ENCODE measurements at places on chromosomes 13 and 19.

DNA sequence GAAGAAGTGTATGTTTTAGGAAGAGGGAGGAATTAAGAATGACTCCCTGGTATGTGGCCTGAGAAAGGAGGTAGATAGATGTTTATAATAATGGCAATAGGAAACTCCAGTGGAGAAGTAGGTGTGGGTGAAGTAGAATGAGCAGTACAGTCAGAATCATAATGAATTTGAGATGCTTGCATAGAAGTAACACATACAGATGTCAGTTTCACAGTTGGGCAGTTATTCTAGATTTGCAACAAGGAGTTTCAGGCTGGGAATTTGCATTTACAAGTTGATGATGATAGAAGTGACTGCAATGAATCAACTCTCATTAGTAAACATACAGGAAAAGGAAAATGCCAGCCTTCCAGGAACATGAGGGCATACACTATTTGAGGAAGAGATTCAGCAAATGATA lies 149.0 kb downstream of the SLITRK1 start:
- DNase-seq: no peak

DNA sequence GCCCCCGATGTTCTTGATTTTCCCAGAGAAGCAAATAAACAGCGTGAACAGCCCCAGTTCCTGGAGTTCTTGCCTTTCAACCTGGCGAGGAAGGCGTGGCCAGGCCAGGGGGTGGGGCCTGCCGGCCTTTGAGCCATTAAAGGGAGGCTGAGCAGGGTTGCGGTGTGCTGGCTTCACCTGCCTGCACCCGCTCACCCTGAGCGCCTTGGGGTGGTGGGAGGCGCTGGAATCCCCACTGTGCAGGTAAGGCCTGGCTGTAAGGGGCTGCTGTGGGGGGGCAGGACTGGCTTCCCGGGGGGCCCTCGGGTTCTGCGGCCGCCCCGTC lies 2.7 kb upstream of the MISP start:
- DNase-seq: no peak

GRCh38 chr13:113455384-113455783 lies 2.1 kb upstream of the ADPRHL1 start:
- DNase-seq: no peak

- no peak for DNase-seq
These were observed 49.4 kb downstream of the GPR12 start for GRCh38 chr13:26711211-26711610.

DNA sequence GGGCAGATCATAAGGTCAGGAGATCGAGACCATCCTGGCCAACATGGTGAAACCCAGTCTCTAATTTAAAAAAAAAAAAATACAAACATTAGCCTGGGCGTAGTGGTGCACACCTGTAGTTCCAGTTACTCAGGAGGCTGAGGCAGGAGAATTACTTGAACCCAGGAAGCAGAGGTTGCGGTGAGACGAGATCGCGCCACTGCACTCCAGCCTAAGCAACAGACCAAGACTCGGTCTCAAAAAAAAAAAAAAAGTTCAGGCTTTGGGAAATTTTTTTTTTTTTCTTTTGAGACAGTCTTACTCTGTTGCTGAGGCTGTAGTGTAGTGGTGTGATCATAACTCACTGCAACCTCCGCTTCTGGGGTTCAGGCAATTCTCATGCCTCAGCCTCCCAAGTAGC lies 14.7 kb downstream of the LSM14A start:
- DNase-seq: no peak

- no peak for DNase-seq
These were observed 13.2 kb upstream of the EID2 start for GRCh38 chr19:39553082-39553652.

DNA sequence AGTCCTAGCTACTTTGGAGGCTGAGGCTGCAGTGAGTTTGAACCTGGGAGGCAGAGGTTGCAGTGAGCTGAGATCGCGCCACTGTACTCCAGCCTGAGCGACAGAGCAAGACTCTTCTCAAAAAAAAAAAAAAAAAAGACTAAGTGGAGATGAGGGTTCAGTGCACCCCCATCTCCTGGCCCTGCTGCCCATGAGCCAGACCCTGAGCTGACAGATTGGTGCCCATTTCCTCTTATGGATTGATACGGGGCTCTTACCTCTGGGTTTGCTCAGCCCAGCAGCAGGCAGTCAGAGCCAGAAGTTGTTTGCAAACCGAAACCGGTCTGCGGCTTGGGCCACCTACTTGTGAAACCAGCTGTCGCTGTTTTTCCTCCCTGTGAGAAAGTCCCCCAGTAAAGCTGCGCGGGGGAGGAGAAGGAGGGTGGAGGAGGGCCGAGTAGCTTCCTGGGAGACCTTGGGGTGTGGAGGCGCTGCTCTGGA lies 36.9 kb downstream of the ARRDC2 start:
- no peak for DNase-seq

DNA sequence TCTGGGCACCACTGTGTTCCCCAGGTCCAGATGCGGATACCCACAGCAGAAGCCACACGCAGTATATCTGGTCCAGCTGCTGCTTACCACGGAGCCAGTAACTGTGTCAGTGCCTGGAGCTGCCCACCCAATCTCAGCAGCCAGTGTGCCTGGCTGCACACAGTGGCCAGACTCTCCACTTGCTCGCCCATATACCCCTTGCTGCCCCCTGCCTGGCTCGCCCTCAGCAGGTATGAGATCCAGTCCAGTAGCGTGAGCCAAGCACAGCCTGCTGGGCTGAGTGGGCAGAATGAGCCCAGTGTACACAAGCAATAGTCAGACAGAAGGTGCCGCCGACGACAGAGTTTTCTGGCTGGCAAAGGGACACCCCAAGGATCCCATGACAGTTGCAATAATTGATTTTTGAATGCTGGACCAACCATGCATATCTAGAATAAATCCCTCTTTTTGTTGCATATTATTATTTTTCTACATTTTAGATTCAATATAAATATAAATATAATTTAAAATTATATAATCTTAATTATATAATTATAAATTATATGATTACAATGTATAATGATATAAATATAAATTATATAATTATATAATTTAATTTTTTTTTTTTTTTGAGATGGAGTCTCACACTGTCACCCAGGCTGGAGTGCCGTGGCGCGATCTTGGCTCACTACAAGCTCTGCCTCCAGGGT lies 918.8 kb upstream of the MIR17HG start:
- DNase-seq: no peak

GRCh38 chr19:55554741-55555152 lies 9.4 kb upstream of the SBK3 start:
- DNase-seq: no peak

- no peak for DNase-seq
These were observed 184.4 kb downstream of the NALCN start for GRCh38 chr13:101231751-101232428.

DNA sequence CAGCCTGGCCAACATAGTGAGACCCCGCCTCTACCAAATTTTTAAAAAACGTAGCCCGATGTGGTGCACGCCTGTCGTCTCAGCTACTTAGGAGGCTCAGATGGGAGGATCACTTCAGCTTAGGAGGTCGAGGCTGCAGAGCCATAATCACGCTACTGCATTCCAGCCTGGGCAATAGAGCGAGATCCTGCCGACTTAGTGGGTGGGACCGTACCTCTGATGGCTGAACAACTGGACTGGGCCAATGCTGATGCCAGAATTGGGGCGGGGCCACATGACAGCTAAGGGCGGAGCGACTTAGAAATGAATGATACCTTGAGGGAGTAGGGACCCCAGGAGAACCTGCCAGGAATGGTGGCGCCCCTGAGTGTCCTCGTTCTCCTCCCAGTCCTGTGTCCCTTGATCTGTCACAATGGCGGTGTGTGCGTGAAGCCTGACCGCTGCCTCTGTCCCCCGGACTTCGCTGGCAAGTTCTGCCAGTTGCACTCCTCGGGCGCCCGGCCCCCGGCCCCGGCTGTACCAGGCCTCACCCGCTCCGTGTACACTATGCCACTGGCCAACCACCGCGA lies 3.6 kb downstream of the LTBP4 start:
- no peak for DNase-seq

DNA sequence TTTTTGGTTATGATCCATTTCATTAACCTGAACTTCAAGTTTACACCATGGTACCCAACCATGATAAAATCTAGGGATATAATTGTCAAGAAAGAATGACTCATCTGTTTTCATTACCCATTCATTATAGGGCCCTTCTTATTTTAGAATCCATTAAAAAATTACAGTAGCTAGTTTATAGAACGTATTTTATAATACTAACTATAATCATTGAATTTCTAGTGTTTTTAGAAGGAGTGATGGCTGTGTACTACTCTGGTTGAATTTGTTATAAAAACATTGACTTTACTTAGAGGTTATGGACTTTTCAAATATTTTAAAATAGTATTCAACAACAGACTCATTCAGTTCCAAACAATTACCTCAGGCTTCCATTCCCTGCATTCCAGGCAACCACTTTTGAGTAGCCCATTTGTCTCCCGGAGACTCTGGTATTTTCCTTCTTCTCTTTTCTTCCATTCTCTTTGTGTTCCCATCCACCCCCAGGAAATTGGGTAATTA lies 71.9 kb upstream of the KLF12 start:
- DNase-seq: no peak

DNA sequence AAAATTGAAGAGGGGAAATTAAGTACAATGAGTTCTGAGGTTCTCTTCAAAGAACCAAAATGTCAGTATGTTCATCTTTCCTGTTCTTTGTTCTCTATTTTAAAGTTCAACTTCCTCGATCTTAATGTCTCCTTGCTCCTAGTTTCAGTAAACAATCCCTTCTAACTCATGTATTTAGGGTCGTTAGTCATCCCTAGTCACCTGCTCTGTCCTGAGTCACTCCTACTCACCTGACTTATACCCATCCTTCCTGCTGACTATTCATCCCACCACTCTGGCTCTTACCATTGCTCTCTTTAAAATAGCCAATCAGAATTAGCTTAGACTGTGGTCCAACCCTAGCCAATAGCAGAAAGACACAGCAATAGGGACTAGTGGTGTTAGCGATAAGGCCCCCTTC lies 24.3 kb downstream of the ZNF90 start:
- DNase-seq: no peak

DNA sequence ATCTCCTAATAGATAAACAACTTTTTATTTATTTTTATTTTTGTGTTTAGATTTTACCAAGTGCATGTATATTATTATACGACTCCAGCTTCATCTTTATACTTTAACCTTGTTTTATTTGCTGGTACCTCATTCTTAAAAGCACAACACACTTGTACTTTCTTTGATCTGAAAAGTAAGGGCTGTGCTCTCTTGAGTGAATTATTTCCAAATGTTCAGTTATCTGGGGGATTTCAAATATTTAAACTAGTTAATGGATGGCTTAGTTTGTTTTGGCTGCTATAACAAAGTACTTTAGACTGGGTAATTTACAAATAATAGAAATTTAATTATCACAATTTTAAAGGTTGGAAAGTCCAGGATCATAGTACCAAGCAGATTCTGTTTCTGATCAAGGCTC lies 1148.2 kb upstream of the PCDH9 start:
- DNase-seq: no peak

- DNase-seq: no peak
These were observed 10.0 kb upstream of the IGSF23 start for GRCh38 chr19:44603201-44603945.

- no peak for DNase-seq
These were observed 54.6 kb downstream of the SPATA13 start for GRCh38 chr13:24215126-24215525.

DNA sequence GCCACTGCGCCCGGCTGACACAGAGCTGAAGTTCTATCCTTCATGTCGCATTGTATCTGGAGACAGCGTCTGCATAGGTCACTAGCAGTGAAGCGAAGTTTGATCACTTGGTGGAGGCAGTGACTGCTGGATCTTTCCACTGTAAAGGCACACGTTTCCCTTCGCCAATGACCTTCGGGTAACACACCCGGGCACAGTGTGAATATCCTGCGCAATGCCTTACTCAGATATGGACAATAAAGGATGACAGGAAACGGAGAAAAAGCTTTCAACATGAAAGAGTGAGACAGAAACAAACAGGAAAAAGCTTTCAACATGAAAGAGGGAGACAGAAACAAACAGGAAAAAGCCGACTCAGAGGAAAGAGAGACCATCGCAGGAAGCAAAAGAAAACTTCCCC lies 17.1 kb downstream of the ARL11 start:
- DNase-seq: no peak

- DNase-seq: no peak
These were observed 918.6 kb downstream of the UQCRFS1 start for GRCh38 chr19:28294395-28294794.

DNA sequence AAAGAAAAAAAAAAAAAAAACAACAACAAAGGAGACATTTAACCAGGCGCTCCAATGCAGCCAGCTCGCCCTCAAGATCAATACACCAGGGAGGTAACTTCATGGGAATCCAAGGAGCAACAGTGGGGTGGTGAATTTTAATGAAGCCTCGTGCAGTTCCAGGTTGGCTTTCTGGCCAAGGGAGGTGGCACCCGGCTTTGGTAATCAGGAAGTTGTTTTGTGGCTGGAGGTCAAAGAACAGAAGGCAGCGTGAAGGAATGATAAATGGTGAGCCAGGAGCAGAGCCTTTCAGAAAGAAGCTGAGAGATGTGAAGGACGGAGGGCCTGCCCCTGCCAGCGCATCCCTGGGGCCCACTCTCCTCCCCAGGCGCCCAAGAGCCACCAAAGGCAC lies 188.2 kb upstream of the TSC22D1 start:
- no peak for DNase-seq

DNA sequence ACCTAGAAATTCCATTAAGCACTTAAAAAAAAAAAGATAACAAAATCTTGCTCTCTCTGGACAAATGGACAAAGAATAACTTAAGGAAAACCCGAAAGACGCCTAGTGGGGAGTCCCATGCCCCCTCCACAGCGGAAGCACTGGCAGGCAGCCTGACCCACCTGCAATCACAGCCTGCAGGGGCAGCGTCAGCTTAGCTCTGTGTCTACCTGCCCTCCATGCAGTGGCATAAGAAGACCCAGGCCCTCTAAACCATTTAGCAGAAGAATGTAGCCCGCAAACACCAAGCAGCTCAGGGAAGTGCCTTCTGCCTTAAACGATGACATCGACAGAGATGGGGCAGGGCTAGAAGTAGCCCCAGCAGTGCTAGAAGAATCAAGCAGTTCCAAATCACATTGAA lies 36.0 kb downstream of the KCTD15 start:
- DNase-seq: no peak

GRCh38 chr19:18507021-18507726 lies 14.7 kb downstream of the ELL start:
- DNase-seq: no peak

GRCh38 chr19:37987356-37988332 lies 80.6 kb downstream of the SIPA1L3 start:
- DNase-seq: no peak

Data from putamen (tissue), 1 donor.